ENCODE measurements at places on chromosomes 13 and 19.

DNA sequence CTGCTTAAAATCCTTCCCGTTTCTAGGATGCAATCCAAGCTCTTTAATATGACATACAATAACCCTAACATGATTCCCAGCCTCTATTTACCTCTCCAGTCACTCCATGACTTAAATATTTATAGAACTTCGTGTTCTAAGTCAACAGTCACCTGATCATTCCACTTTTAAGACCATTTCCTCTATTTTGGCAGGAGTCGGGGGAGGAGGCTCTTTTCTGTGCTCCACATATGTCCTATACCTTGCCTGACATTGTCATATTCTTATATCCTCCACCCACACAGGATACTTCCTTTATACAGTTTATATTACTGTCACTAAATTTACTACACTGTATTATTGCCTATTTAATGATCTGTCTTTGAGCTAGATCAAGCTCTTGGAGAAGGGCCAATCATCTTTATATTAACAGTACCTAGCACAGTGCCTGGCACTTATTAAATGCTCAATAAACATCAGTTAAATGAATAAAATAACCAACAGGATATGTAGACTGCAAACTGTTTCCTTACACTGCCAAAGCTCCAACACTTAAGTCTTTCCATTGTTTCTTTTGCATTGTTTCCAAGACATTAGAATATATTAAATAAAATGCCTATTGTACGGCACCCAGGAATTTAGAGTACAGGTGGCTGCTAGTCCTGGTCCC is 2.7 kb downstream of the ARGLU1 start:
- no peak for DNase-seq

DNA sequence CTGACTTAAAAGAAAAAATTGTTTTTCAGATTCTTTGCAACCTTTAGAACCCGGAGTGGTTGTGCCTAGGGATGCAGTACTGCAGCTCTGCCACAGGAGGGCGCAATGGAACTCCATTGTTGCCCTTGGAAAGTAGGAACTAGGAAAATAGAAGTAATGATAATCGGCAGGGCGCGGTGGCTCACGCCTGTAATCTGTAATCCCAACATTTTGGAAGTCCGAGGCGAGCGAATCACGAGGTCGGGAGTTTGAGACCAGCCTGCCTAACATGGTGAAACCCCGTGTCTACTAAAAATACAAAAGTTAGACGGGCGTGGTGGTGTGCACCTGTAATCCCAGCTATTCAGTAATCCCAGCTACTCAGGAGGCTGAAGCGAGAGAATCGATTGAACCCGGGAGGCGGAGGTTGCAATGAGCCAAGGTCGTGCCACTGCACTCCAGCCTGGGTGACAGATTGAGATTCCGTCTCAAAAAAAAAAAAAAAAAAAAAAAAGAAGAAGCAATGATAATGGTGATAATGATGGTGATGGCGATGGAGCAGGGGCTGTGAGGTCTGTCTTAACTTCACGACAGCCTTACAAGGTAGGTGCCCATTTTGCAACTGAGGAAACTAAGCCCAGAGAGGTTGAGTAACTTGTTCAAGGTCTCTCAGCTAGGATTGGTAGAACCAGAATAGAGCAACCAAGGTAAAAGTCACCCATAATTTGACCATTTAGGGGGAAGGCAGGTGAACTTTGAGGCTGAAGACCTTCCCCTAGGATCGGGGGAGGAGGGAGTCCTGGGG is 5.5 kb upstream of the ADAMTS10 start:
- peak; percentile 20 for DNase-seq

DNA sequence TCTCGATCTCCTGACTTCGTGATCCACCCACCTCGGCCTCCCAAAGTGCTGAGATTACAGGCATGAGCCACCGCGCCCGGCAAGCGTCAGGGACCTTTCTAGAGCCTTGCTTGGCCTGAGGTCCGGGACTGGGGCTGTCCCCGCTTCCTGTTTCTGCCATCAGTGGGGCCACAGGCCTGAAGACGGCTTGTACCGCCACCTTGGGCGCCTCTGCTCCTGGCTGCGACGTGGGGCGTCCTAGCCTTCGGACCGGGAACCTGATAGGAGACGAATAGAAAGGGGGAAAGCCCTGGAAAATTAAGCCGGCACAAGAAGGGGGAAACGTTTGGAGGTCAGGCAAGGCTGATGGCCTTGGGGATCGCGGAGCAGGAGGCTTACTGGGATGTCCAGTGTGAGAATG is 35.1 kb downstream of the RNF6 start:
- DNase-seq, result no peak

DNA sequence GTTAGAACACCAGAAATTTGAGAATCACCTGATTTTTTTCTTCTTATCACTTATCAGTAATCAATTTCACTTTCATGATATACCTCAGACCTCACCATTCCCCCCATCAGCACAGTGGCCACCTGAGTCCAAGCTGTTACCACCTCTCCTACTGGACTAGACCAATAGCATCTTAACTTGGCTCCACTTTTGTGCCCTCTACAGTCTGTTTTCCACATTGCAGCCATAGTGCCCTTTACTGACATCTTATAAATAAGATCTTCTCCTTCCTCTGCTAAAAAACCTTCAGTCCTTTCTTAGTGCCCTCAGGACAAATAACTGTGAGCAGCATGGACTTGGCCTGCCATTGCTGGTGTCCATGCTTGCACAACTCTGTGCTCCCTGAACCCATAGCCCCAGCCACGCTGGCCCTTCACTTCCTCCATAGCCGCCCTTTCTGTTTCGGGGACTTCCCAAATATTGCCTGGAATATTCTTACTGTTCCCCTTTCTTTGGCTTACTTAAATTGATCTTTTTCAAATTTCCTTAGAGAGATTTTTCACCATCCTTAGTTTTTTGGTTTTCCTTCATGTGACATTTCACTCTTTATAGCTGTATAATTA is 380.8 kb downstream of the LMO7 start:
- peak; percentile 25 for DNase-seq
